ENCODE measurements at places on chromosomes 12 and 14. TPM values are rescaled to one million over a fixed set of nuclear protein-coding genes. Genes with fewer than 3 reads are reported as not detected.

Gene TEDC1
- 16.3 TPM for total RNA-seq

DNA sequence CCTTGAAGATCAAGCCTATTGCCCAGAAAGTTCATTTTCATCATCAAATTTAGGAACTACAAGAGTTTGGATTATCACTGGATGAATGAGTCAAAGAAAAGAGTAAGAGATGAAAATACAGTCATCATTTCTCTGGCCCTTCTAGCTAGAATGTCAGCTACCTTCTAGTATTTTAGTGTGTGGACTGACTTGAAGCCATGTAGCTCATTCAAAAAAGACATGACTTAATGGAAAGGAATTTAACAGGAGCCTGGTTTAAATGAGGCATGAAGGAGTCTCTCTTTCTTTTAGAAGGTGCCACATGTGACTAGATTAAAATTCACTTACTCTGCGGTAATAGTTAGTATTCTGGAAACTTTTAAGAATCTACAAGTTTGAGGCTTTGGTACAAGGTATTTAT, 7.1 kb downstream of the PTHLH start:
- DNase-seq: no peak

DNA sequence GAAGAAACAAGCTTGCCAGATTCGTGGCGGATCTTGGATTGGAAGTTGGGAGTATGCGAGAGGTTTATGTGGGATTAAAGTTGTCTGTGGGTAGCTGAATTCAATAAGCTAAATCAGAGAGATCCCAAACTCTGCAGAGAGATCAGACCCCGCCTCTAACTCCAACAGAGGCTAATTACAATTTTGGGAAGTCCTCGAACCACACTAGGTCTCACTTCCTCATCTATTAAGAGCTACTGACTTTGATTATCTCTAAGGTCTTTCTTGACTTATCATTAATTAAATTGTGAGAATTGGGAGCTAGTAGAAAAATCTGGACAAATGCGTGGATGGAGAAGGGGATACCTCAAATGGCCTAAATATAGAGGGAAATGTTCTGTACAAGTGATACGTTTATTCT, 9.1 kb downstream of the NTF3 start:
- DNase-seq: no peak

GRCh38 chr12:132603240-132604150, 6.9 kb downstream of the LRCOL1 start:
- no peak for DNase-seq

DNA sequence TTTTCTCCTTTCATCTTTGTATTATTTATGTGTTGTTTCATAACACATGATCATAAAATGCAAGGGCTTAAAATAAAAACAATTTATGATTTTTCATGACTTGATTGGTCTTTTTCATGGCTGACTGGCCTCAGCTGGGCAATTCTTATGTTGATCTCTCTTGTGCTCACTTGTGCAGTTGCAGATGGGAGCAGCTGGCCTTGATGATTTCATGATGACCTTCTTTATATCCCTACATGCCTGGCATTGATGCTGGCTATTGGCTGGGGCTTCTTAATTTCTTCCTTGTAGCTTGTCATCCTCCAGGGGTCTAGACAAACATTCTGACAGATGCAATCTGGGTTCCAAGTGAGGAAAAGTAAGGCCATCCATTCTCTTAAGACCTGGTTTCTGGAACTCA, 1832.8 kb upstream of the FLRT2 start:
- DNase-seq: no peak

GRCh38 chr12:49483619-49484018, 55.2 kb upstream of the KCNH3 start:
- peak; percentile 20 for DNase-seq

DNA sequence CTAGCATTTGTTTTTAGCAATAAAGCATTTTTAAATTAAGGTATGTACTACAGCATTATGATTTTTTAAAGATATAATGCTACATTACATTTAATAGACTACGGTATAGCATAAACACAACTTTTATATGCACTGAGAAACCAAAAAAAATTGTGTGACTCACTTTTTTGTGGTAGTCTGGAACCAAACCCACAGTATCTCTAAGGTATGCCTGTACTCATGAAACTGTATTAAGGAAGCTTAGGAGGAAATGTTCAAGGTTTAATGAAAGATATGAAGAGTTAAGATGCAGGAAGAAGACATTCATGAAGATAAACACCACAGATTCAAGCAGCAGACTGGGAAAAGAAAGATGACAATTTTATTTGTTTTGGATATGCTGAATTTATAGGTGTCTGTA, 51.7 kb downstream of the PPP1R12A start:
- no peak for DNase-seq
